ENCODE measurements at places on chromosomes 1 and 21.

- DNase-seq = no peak
These were observed 95.6 kb downstream of the ZNF281 start for GRCh38 chr1:200314085-200314750.

DNA sequence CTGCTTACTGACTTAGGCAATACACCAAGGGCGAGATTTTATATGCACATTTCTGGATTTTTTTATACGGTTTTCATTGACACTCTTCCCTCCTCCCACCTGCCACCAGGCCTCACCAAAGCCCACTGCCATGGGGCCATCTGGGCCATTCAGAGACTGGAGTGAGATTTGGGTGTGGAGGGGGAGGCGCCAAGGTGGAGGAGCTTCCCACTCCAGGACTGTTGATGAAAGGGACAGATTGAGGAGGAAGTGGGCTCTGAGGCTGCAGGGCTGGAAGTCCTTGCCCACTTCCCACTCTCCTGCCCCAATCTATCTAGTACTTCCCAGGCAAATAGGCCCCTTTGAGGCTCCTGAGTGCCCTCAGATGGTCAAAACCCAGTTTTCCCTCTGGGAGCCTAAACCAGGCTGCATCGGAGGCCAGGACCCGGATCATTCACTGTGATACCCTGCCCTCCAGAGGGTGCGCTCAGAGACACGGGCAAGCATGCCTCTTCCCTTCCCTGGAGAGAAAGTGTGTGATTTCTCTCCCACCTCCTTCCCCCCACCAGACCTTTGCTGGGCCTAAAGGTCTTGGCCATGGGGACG is 57.9 kb downstream of the LACTBL1 start:
- no peak for DNase-seq

DNA sequence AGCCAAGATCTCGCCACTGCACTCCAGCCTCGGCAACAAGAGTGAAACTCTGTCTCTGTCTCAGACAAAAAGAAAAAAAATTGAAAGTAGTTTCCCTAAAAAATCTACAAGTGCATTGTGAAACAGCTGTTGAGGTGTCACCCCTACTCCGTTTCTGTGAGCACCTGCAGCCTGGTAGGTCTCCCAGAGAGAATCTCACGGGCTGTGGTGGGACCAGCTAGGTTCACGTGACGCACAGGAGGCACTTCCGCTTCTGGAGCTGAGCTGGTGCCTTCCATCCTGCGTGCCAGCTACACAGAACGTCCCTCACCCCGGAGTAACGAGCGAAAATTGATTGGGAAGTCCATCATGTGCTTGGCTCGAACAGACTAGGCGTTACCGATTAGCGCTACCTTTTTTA is 66.8 kb downstream of the COL24A1 start:
- DNase-seq = no peak

DNA sequence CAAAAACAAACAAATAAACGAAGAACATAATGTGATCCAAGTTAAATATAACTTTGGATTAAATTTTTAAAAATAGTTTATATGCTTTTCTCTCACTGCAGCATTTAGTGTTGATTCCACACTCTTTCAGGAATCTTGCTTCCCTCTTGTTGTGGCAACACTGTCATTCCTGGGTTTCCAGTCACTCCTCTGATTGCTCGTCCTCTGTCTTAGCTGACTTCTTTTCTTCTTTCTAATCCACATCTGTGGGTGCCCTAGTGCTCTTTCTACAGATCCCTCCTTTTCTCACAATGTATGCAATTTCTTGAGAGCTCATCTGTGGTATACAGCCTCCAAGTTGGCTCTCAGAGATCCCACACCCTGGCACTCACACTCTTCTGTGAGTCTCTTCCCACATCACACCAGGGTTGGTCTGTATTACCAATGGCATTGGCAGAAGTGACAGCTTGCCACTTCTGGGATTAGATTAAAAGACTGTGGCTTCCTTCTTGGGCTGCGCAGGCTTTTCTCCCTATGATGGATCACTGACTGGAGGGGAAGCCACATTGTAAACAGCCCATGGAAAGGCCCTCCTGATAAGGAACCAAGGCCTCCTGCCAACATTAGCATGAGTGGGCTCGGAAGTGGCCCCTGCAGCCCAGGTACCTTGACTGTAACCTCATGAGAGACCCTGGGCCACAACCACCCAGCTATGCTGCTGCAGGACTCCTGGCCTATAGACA is 11.5 kb upstream of the MYOC start:
- no peak for DNase-seq

DNA sequence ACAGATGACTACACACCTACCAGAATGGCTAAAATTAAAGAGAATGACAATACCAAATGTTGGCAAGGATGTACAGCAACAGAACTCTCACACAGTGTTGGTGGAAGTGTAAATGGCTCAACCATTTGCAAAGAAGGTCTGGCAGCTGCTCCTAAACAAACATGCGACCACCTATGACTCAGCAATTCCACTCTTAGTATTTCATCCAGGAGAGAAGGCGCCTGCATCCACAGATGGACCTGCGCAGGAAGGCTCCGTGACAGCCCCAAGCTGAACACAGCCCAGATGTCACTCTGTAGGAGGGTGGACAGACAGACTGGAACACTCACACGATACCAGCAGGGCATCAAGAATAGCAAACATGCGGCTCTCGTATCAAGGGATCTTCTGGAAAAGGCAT is 6.7 kb downstream of the PTTG1IP start:
- no peak for DNase-seq

DNA sequence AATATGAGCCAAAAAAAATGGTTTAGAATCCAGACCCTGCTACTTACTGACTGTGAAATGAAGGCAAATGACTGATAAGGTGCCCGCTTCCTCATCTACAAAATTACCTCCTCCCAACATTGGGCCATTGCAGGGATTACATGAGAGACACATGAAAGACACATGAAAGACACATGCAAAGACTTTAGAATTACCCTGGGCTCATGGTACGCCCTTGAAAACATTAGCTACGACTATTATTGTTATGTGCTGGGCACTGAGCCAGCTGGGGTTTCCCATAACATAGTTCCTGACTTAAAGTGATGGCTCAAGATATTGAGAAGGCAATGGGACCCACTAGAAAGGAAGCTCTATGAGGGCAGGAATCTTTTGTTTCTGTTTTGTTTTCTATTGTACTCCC is 43.7 kb upstream of the KANK4 start:
- no peak for DNase-seq

DNA sequence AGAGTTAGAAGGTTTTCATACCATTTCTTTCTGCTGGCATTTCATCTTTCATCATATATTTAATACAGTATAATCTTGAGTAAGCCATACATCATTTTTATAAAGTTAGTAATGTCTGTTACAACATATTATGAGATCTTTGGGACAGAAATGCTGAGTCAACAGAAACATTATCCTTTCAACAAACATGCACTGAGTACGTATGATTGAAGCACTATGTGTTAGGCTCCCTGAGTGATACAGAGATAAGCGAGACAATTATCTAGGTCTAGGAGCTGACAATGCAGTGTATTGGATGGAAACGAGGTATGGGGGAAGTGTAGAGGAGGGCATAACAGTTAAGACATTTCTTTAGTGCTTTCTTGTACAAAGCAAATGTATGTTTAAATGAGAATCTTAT is 19.7 kb upstream of the GPR52 start:
- DNase-seq = no peak

DNA sequence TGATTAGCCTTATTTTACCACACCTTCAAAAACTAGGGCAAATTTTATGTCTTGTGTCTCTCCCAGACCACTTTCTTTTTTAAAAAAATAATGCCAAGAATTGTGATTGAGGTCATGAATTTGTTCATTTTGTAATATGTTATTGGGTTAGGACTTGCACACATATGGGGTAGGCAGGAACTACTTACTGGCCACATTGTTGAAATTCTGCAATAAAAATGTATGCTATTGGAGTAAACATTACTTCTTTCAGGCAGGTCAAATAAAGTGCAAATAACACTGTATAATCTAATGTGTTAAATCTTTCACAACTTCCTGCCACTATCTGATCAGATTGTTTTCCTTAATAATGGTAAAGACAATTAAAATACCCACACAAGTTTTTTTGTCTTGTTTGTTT is 166.6 kb upstream of the COL11A1 start:
- DNase-seq = no peak

DNA sequence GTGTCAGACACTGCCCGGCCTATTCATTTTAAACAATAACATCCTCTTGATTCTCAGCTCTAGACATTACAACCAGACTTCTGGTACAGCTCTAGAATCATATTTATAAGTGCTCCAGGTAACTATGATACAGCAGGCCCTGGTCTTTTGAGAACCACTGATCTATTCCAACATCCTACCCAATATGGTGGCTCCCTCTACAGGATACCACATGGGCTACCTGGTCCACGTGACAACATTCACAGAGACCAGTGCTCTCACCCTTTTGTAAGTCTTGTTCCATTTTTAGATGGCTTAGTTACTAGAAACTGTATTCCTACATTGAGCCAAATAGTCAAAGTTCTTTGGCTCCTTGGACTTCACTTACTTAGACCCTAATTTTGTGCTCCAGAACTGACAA is 102.9 kb downstream of the PTPN14 start:
- DNase-seq = no peak

DNA sequence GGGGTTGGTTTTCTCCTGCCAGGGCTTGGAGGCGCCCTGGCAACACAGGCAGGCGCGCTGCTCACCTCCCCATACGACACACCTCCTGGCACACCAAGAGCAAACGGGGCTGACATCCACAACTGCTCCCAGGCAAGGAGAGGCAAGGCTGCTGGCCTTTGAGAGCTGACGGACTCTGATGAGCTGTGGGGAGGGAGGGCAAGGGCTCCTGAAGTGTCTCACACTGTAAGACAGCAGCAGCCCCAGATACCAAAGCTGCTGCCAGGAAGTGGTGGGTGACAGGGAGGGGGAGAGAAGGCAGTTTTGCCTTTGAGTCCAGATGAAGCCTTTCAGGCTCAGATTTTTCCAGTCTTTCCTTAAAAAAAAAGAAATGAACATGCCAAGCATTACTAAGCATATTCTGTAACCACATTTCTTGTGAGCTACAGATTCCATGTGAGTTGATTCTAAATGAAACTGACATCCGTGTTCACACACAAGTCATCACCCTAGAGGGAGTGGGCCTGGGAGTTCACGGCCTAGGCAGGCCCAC is 24.3 kb downstream of the PGBD5 start:
- no peak for DNase-seq

DNA sequence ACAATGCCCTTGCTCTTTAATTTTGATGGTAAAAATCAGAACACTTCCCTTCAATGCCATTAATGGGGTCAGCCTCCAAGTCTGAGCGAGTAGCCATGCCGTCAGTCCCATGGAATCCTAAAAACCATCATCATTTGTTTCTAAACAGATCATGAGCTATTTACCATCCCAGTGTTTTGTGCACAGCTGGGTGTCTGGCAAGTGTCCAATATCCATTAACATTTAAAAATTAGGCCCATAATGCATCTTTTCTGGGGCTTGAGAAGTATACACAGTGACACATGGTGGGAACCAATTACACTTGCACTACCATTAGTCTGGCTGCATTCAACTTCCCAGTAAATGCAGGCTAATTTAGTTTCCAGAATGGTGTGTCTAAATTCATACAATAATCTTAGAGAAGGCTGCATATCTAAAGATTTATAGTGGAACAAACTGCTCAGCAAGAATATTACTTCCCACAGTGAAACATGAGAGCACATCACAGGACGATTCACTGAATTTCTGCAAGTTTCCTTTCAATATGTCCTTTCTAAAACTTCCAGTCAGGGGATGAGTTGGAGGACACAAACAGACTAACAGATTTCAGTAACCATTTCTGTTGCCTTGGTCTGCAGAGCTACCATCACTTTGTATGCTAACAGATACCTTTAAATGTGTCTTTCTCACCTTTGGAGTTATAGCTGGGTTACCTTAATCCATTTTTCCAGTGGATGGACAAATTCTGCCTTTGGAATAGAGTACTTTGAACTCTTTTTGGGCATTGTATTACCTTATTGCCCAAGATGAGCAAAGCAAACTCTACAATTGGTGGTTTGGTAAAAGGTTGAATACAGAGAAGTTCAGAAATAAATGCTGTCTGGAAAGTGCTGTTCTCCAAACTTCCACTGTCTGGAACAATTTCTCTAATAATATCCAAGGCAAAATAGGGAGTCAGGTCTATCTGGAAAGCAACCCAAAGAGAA is 258.0 kb downstream of the PTBP2 start:
- DNase-seq = peak; percentile 47

DNA sequence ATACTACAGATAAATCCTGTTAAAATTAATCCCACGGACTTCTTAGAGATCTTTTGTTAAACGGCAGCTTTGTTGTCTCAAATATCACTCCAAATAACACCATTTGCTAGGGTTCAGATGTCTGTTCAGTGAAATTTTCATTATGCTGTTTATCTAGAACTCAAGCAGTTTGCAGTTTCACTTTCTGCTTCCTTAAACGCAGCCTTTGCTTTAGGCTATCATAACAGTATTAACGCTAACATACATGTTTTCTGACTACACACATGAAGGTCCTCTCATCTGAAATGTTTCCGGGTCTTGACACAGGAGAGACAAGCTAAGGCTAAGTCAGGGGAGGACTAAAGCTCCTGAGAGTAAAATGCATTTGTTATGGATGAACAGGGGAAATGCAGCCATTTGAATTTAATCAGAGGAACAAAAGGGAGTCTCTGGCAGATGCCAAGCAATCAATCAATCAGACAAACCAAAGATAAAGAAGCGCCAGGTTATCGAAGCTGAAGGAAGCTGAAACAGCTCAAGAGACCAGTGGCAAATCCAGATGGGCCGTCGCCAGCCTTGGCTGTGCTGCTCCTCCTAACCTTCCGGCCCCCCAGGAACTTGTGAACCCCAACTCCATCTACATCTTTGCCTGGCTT is 16.9 kb downstream of the CCSAP start:
- DNase-seq = no peak

DNA sequence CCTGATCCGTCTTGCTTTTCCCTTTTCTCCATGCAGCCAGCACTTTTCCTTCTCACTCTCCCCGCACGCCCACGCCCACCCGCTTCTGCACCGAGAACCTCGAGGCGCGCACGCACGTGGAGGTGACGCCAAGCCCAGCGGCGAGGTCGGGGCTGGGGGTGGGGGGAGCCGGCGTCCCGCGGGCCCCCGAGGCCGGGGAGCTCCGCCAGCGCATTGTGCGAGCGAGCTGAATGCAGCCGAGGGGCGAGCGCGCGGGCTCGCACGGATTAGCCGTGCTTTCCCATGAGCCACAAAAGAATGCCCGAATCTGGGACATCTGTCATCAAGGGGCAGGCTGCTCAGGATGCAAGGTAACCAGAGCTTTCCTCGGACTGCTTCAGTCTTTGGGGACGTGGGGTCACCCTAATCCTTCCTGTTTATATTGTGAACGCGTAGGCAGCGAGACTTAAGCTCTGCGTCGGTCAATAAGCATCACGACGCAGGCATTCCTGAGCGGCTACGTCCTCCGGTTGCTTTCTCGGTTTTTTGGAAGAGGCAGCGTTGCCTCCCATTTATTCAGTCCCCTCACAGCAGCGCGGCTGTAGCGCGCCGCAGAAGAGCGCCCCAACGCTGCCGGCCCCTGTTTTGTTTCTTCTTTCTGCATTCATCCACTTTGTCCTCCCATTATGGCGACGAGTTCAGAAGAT is 67.3 kb upstream of the AKT3 start:
- DNase-seq = no peak
